A549 treated with RU486 at 1 μM for 4 hours (cell line): ENCODE measurements at places on chromosomes 2 and 18. TPM values are rescaled to one million over a fixed set of nuclear protein-coding genes. Genes with fewer than 3 reads are reported as not detected.

The EHD3 gene
- total RNA-seq: 8.5 to 10.6 TPM (median 9.1 TPM) in 5 replicates

The DSG4 gene
- not detected in 5 replicates for total RNA-seq

The REG3G gene
- total RNA-seq: not detected in 5 replicates

The KIF1A gene
- total RNA-seq: 0.56 to 0.75 TPM (median 0.66 TPM) in 5 replicates

The SERPINB5 gene
- 0.05 to 0.11 TPM (median 0.07 TPM) in 3 of 5 replicates, not detected in the others for total RNA-seq

The C2orf81 gene
- 1.9 to 3.5 TPM (median 3.2 TPM) in 5 replicates for total RNA-seq

The TWSG1 gene
- total RNA-seq: 11.1 to 18.0 TPM (median 16.4 TPM) in 5 replicates

The SNTG2 gene
- not detected in 5 replicates for total RNA-seq

The GALNT14 gene
- 44.2 to 55.1 TPM (median 48.9 TPM) in 5 replicates for total RNA-seq

The ITPRIPL1 gene
- not detected in 5 replicates for total RNA-seq

The GRB14 gene
- total RNA-seq: 3.5 to 6.5 TPM (median 5.2 TPM) in 5 replicates

The ZNF2 gene
- 3.1 to 4.1 TPM (median 3.4 TPM) in 5 replicates for total RNA-seq

The OTOS gene
- not detected in 5 replicates for total RNA-seq

The COA5 gene
- total RNA-seq: 14.6 to 22.9 TPM (median 21.3 TPM) in 5 replicates

The UGT1A3 gene
- total RNA-seq: 0.10 to 0.22 TPM (median 0.13 TPM) in 3 of 5 replicates, not detected in the others
